ENCODE measurements at places on chromosomes 2 and 18. TPM values are rescaled to one million over a fixed set of nuclear protein-coding genes. Genes with fewer than 3 reads are reported as not detected.

DNA sequence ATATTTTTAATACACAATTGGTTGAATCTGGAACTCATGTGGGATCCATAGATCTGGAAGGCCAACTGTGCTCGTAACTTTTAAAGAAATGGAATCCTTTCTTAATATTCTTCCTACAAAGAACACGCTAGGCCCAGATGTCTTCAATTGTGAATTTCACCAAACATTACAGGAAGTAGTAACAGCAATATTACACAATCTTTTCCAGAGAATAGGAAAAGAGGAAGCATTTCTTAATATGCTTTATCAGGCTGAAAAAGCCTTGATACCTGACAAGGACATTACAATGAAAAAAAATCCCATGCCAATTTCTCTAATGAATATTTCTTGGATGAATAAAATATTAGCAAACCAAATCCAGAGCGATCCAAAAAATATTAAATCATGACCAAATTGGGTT, 80.3 kb upstream of the HAAO start:
- DNase-seq = no peak

GRCh38 chr2:3867469-3867868, 164.1 kb downstream of the DCDC2C start:
- no peak for DNase-seq

DNA sequence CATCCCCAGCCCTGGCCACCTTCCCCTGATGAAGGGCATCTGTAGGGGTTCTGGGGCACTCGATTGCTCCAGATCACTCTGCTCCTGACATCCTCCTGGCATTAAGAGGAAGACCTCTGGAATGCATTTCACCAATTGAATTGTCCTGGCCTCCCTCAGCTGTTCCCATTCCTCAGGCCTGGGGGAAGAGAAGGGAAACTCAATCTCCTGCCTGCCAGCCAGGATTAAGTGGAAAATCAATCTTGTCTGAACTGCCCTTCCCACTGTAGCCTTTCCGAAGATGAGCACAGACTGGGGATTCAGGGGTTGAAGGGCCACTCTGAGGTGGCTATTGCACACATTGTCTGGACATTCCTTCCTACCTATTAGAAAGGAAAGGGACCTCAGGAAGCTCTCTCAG, 99.8 kb downstream of the ALK start:
- DNase-seq = no peak

- DNase-seq = no peak
Observed at GRCh38 chr2:173278794-173279526, 75.7 kb upstream of the CDCA7 start.

DNA sequence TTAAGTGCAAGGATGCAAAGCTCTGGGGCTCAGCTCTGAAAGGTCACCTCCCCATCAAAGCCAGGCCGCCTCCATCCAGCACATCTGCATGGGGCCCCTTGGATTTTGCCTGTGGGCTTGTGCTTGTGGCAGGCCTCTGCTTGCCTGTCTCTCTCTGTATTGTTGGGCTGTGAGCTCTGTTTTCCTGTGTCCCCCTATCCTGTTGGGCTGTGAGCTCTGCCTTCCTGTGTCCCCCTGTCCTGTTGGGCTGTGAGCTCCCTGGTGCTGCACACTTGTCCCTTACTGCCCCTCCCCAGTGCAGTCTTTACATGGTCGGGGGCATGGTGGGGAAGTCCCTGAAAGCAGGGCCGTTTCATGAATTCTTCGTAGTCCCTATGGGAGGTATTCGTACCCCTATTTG, 49.2 kb upstream of the PDIA6 start:
- DNase-seq = no peak

- no peak for DNase-seq
Observed at GRCh38 chr2:204156456-204156855, 219.9 kb downstream of the ICOS start.

ERLEC1 gene
- polyA plus RNA-seq = 41.6 TPM

Measured in IMR-90 (cell line).